HepG2 (cell line): ENCODE measurements at places on chromosomes 6 and 20. TPM values are rescaled to one million over a fixed set of nuclear protein-coding genes. Genes with fewer than 3 reads are reported as not detected.

- no peak for DNase-seq
- no peak overlapping the region for H3K27ac ChIP-seq
- no peaks in the 10 kb centered on the region; the same call in 2 of the 3 replicates for H3K27me3 ChIP-seq
- no peaks in the 10 kb centered on the region for H3K36me3 ChIP-seq
- no peak overlapping the region for H3K4me3 ChIP-seq
Observed at GRCh38 chr20:53016534-53017042, 44.4 kb downstream of the TSHZ2 start.

- peaks cover 60% of the 10 kb centered on the region for H3K27me3 ChIP-seq
- H3K27ac ChIP-seq = no peak overlapping the region
- H3K4me3 ChIP-seq = no peak overlapping the region
- no peaks in the 10 kb centered on the region for H3K36me3 ChIP-seq
Observed at GRCh38 chr6:50843842-50844241, 25.2 kb downstream of the TFAP2B start.

DNA sequence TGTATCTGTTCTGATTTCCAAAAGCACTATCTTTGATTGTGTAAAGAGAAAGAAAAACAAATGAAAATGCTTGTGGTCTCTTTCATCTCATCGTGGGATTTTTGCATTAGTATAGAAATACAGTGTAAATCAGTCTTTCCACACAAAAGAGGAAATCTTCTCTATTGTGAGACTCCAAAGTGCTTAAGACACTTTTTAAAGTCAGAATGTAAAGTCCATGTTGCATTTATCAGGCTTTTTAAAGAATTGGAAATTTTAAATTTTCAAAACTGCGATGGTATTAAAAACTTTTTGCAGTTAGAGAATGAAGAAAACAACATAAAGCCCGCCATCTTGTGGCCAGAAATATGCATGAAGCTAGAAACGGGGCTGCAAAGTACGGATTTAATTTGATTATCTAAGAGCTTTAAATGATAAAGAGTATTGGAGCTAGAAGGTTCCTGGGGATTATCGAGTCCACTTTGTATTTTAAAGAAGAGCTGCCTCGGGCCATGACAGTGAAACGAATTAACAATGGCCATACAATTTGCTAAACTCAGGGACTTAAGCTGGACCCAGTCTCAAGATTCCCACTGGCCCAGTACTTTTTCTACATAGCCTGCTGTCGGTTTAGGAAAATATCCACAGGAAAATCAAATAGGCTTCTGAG is 339.6 kb downstream of the ARHGAP18 start:
- H3K4me1 ChIP-seq = no peaks in the 10 kb centered on the region
- H3K27ac ChIP-seq = no peak overlapping the region

GRCh38 chr6:20559924-20560551 is 25.8 kb downstream of the CDKAL1 start:
- DNase-seq = no peak
- H3K4me3 ChIP-seq = no peak overlapping the region
- H3K4me1 ChIP-seq = peaks cover 9% of the 10 kb centered on the region
- H3K27ac ChIP-seq = no peak overlapping the region
- H3K36me3 ChIP-seq = peaks cover 11% of the 10 kb centered on the region; the same call in 2 of the 3 replicates
- no peaks in the 10 kb centered on the region for H3K27me3 ChIP-seq

DNA sequence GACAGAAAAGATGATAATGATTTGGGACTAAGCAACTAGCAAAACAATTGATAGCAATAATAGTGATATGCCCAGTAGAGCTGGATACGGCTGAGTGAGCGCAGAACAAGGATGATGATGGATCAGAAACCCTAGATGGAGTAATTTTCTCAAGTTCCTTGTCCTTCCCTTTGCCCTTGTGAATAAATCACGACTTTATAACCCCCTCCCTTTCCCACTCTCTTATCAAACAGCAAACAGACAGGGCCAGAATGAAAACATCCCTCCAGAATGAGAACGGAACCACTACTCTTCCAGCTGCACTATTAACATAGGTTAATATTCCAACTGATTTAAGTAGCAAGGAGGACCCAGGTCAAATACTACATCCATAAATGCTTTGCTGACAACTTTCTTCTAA is 1.3 kb upstream of the MTFR2 start:
- peak overlapping the region; percentile 96; the same call in 1 of the 2 replicates for H3K4me3 ChIP-seq
- H3K27ac ChIP-seq = no peak overlapping the region
- H3K36me3 ChIP-seq = no peaks in the 10 kb centered on the region
- no peaks in the 10 kb centered on the region for H3K27me3 ChIP-seq

GRCh38 chr6:158754738-158755137 is 64.4 kb downstream of the EZR start:
- H3K27me3 ChIP-seq = peaks cover 1% of the 10 kb centered on the region; the same call in 1 of the 2 replicates
- no peak for DNase-seq
- no peaks in the 10 kb centered on the region for H3K36me3 ChIP-seq
- H3K27ac ChIP-seq = no peak overlapping the region
- H3K4me3 ChIP-seq = no peak overlapping the region
- peaks cover 28% of the 10 kb centered on the region for H3K4me1 ChIP-seq

DNA sequence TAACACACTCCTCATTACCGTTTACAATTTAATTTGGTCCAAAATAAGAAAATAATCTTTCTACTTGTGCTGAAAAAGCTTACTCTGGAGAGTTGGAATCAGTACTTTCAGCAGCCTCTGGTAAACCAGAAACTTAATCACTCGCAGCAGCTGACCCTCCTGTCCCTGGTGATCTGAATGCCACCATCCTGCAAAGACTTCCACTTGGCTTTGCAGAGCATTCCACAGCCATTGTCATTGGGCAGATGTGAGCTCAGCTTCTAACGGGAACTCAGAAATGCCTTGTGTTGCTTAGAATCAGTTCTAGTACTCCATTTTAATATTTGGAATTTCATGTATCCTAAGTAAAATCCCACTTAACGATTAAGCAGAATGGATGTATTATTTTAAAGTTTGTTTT is 59.7 kb downstream of the PHACTR1 start:
- H3K27me3 ChIP-seq = no peaks in the 10 kb centered on the region
- DNase-seq = no peak
- no peak overlapping the region for H3K27ac ChIP-seq
- H3K4me1 ChIP-seq = no peaks in the 10 kb centered on the region
- no peaks in the 10 kb centered on the region for H3K36me3 ChIP-seq
- H3K4me3 ChIP-seq = no peak overlapping the region

GRCh38 chr6:75113446-75113845 is 92.4 kb downstream of the COL12A1 start:
- H3K4me1 ChIP-seq = no peaks in the 10 kb centered on the region
- H3K27me3 ChIP-seq = no peaks in the 10 kb centered on the region
- no peak overlapping the region for H3K27ac ChIP-seq
- no peak overlapping the region for H3K4me3 ChIP-seq

DNA sequence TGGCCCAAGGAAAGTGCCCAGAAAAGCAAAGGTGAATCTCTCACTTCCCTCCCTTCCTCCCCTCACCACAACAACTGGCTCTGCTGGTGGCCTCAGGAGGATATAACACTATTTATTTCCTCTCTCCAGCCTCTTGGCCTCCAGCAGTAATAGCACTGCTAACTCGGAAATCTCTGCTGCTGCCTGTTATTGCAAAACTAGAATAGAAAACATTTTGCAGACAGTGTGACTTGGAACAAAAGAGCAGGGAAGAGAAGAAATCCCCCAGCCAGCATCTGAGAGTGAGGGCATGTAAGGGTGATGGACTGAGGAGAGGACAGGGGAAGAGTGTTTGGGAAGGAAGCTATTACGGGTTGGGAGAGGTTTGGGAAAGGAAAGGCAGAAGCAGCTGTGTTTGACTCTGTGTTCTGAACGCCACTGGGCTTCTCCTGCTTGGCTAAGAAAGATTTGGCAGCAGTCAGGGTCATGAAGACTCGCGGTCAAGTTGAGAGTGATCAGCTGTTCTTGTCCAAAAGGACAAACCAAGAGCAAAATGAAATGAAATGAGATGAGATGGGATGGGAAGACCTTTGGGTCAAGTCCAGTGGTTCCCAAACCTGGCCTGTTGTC is 81.0 kb upstream of the SNX9 start:
- H3K27ac ChIP-seq = no peak overlapping the region
- no peak overlapping the region for H3K4me3 ChIP-seq
- H3K4me1 ChIP-seq = no peaks in the 10 kb centered on the region
- no peak for DNase-seq
- peaks cover 10% of the 10 kb centered on the region; the same call in 2 of the 3 replicates for H3K27me3 ChIP-seq

GRCh38 chr6:158718461-158719046 is 68.7 kb downstream of the SYTL3 start:
- H3K4me3 ChIP-seq = no peak overlapping the region
- H3K36me3 ChIP-seq = no peaks in the 10 kb centered on the region
- H3K27ac ChIP-seq = no peak overlapping the region
- H3K27me3 ChIP-seq = peaks cover 4% of the 10 kb centered on the region; the same call in 1 of the 3 replicates
- peak; percentile 38 for DNase-seq

- no peaks in the 10 kb centered on the region for H3K36me3 ChIP-seq
- no peak for DNase-seq
- no peak overlapping the region for H3K27ac ChIP-seq
- H3K4me3 ChIP-seq = no peak overlapping the region
- no peaks in the 10 kb centered on the region for H3K27me3 ChIP-seq
- H3K4me1 ChIP-seq = no peaks in the 10 kb centered on the region
Observed at GRCh38 chr6:52108128-52108527, 20.7 kb upstream of the PKHD1 start.

DNA sequence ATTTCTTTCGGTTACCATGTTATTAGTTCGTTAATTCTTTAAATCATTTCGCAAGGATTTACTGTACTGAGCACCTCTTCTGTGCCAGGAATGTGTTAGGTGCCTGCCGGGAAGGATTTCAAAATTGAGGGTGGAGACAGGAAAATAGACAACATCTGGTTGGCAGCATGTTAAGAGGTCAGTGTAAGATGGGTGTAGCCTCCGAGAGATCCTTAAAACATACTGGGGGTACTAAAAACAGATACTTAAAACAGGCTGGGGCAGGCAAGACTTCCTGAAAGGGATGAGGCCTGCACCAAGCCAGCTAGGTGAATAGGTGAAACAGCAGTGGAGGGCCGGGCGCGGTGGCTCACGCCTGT is 178.0 kb upstream of the SGK1 start:
- no peaks in the 10 kb centered on the region for H3K36me3 ChIP-seq
- H3K27me3 ChIP-seq = no peaks in the 10 kb centered on the region; the same call in 1 of the 2 replicates
- no peak overlapping the region for H3K27ac ChIP-seq
- H3K4me3 ChIP-seq = no peak overlapping the region
- no peak for DNase-seq

Gene ABRACL
- 5.4 and 7.6 TPM in 2 replicates for total RNA-seq

Gene TAF8
- 20.2 and 25.2 TPM in 2 replicates for total RNA-seq

Gene WFDC10B
- total RNA-seq = not detected in 2 replicates

Gene PROKR2
- total RNA-seq = not detected in 2 replicates

Gene SNAI1
- total RNA-seq = 1.3 and 1.4 TPM in 2 replicates

Gene NANP
- 21.5 and 31.0 TPM in 2 replicates for total RNA-seq

Gene CPNE5
- not detected in 2 replicates for total RNA-seq

Gene APOM
- 52.9 and 98.2 TPM in 2 replicates for total RNA-seq

Gene GATA5
- 0.20 and 0.39 TPM in 2 replicates for total RNA-seq

Gene BTN1A1
- total RNA-seq = not detected in 2 replicates

Gene NHSL1
- 53.6 and 59.5 TPM in 2 replicates for total RNA-seq
